ENCODE measurements at places on chromosomes 11 and 22.

- DNase-seq, result no peak
These were observed 15.9 kb downstream of the IL10RA start for GRCh38 chr11:118002010-118002540.

GRCh38 chr11:77080643-77081210 lies 14.0 kb downstream of the CAPN5 start:
- DNase-seq, result no peak

DNA sequence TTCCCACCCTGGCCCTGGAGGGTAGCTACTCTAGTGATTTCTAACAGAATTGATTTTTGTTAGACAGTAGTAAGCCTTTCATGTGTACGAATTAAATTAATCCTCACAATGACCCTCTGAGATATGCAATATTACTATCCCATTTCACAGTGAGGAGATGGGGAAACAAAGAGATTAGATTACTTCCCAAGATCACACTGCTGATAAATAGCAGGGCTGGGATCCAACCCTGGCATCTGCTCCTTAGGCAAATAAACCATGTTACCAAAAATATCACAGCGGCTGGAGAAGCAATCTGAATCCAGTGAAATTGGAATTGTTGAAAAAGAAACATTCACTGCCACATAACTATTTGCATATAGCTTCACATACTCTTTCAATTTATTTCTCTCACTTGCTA lies 12.8 kb upstream of the CAVIN3 start:
- no peak for DNase-seq

DNA sequence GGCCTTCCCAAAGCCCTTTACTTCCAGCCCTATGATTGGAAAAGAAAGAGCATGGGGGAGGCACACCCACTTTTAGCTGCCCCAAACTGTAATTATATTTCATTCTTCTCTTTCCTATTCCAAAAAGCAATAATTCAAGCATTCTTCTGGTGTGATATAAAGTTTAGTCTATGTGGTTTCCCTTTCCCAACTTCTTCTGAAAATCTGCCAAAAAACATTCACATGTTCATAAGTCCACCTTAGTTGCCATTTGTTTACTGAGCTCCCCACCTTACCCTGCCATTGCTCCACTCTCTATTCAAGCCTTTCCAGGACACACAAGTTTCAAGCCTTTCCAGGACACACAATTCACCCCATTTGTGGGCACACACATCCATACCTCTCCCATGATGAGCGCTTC lies 111.6 kb upstream of the BMAL1 start:
- DNase-seq, result no peak

- DNase-seq, result no peak
These were observed 396 bp downstream of the OSBP start for GRCh38 chr11:59615120-59615636.
